ENCODE measurements at places on chromosomes 7 and 10.
A peak's percentile ranks its signal among the peaks of the same experiment; 100 is the strongest.

GRCh38 chr7:128102490-128103291 lies 71.5 kb upstream of the LRRC4 start:
- DNase-seq, result no peak

- DNase-seq, result no peak
Observed at GRCh38 chr10:124197371-124198124, 104.2 kb upstream of the CHST15 start.

GRCh38 chr7:132475669-132476116 lies 100.6 kb downstream of the PLXNA4 start:
- DNase-seq, result no peak

DNA sequence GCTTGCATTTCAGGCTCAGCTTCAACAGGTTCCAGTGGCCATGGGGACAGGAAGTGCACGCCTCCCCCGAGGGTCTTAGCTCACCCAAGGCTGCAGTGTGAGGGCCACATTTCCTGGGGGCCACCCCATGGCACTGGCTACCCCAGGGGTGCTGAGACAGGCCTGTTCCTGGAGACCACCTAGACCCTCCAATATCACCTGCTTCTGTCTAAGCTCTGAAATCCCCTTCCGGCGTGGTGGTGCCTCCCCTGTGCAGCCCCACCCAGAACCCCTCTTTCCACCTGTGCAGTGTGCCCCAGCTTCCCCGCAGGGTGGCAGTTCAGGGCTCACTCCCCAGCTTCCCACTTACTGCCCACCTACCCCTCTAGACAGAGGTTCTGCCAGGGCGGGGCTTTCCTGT lies 83.1 kb downstream of the ADARB2 start:
- DNase-seq, result no peak

DNA sequence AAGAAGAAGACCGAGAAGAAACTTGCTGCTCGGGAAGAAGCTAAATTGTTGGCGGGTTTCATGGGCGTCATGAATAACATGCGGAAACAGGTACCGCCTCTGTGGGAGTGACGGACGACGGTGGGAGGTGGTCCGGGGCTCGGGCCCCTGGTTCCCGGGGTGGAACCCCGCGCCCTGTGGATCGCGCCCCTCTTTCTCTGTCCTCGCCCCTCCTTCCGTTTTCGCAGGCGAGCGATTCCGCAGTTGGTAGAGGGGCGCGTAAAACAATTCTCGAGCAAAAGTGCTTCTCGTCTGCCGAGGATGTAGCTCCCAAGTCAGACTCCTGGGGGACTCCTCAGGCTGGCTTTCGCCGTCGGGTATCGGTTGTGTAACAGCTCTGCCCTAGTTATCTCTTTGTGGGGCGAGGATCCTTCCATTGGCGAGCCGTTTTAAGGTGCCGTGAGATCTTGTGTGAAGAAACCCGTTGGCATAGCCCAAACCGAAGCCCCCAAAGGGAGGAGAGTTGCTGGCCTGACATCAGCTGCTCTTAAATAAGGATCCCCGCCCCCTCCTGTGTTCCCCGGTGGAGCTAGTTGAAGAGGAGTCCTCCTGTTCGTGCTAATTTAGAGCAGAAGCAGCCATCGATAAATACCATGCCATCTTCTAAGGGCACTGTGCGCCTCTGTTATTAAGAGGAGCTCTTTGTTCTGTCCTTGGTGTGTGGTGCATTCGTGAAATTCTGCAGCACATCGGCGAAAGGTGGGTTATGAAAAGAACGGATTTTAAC lies 655 bp downstream of the KLHL7 start:
- peak; percentile 62 for DNase-seq

- no peak for DNase-seq
Observed at GRCh38 chr7:67990716-67991115, 994.1 kb downstream of the TYW1 start.

GRCh38 chr7:27996141-27996540 lies 184.5 kb downstream of the JAZF1 start:
- DNase-seq, result no peak

GRCh38 chr7:103962070-103962469 lies 27.4 kb downstream of the RELN start:
- no peak for DNase-seq

GRCh38 chr7:27031289-27032172 lies 64.3 kb downstream of the HOXA1 start:
- DNase-seq, result peak; percentile 78

GRCh38 chr10:11097686-11098085 lies 80.0 kb downstream of the CELF2 start:
- no peak for DNase-seq

DNA sequence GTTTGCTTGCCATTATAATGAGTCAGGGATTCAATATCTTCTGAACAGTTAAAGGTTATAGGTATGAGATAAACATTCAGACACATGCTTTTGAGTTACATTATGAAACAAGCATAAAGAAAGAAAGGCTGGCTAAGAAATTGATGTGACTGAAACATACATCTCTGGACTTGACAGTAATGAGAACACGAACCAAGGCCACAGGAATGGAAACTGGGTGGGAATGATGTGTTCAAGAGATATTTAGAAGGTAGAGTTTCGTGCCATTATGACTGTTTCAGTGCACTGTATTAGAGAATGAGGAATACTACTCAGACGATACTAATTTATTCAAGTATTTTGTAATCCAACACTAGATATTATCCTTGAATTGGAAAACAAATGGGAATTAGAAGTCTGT lies 332.1 kb upstream of the MAGI2 start:
- DNase-seq, result no peak

DNA sequence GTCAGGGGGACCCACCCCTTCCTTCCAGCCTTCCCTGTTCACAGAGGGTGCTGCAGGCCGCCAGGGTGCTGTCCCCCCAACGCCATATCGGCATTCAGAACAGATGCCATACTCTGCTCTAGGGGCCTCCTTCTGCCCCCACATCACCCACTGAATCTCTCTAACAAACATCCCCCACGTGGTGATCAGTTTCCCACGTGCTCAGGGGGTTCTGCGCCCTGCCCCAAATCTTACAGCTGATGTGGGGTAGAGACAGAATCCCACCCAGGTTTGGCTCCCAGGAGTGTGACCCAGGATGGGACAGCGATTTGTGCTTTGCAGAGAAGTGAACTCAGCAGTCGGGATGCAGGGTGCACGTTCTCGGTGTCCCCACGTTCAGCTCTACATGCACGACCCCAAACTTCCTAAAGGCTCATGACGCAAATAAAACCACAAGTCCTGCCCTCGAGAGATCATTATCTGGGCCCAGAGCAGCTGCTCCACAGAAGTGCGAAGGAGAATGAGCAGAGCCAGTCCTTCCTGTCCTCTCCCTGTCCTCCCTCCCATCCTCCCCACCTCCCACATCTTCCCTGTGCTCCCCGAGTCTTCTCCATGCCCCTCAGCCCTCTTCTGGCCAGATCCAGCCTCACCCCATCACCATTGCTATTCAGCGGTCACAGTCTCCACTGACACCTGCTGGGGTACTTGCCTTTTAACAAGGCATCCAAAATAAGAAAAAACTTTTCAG lies 423.4 kb downstream of the DNAJB6 start:
- peak; percentile 10 for DNase-seq

DNA sequence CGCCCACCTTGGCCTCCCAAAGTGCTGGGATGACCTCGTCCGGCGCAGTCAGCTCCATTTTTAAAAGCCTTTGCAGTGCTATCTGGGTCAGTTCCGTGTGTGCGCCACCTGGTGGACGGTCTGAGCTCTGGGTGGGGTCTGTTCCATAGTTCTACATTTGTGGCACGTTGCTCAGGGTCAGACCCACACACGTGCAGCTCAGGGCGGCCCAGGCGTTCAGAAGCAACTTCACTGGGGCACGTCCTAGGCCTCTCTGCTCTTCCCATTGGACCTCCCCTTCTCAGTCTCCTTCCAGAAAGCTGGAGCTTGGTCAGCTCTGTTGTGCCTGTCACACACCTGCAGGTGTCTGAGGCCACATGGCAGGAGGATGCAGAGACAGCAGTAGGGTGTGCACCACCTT lies 137.9 kb downstream of the DNAJB6 start:
- DNase-seq, result no peak

- DNase-seq, result no peak
Observed at GRCh38 chr10:86298501-86299001, 68.0 kb downstream of the GRID1 start.

- DNase-seq, result no peak
Observed at GRCh38 chr7:95963446-95963990, 191.2 kb downstream of the DYNC1I1 start.

DNA sequence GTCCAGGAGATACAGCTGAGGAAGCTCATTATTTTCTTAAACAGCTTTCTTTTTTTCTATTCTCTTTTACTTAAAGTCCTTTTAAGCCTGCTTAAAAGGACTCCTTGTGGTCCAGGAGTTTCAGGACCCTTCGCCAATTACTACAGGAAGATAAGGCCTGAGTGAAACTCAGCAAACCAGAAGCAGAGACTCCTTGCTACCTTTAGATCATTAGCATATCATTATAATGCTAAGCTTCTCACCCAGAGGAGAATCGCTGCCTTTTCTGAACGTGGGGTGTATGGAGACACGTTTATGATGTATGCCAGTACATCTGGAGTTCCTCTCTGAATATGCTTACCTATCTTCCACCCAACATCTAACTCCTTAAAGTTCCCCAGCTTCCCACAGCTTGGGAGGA lies 47.5 kb downstream of the ANKMY2 start:
- no peak for DNase-seq

DNA sequence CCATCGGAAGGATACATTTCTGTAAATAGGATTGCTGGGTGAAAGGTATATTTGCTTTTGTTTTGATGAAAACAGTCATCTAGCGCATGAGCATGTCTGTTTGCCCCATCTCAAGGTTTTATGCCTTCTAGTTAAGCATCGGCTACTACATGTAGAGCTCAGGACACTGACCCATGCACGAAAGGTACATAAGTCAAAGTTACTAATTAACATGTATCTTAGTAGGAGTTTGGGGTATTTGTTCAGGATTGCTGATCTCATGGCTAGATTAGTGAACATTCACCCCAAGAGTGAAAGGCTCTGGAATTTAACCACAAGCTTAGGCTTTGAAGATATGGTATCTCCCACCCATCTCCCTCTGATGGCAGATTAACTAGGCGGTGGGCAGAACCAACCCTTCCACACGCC lies 91.5 kb downstream of the RBM20 start:
- no peak for DNase-seq

DNA sequence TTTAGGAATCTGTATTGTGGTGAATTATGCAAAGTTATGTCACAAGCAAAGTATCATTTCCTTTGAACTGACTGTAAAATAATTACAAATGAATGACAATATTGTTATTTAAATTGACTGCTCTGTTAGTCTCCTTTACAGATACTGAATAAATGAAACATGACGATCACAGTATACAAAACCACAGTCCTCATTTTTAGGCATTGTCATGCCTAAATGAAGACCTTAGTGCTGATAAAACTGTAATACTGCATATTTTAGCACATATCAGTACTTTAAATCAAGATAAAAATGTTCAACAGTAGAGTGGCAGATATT lies 39.7 kb upstream of the FEZF1 start:
- no peak for DNase-seq

DNA sequence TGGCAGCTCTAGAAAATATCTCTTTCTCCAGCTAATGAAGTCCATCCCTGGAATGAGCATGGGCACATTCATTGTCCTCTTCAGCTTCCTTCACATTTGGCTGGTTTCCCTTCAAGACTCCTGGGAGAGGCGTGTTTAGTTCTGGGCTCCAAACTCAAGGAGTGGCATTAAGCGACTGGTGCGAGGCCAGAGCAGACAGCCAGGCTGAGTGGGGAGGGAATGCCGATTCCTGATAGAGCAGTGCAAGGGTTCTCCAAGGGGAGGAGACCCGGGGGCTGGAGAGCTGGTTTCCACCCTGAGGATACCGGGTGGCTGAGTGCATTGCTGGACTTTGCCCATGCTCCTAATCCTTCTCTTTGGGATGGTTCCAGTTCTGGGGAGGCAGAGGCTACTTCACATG lies 372.1 kb downstream of the RPS24 start:
- no peak for DNase-seq

- DNase-seq, result no peak
Observed at GRCh38 chr7:150982351-150982750, 4.2 kb upstream of the KCNH2 start.

DNA sequence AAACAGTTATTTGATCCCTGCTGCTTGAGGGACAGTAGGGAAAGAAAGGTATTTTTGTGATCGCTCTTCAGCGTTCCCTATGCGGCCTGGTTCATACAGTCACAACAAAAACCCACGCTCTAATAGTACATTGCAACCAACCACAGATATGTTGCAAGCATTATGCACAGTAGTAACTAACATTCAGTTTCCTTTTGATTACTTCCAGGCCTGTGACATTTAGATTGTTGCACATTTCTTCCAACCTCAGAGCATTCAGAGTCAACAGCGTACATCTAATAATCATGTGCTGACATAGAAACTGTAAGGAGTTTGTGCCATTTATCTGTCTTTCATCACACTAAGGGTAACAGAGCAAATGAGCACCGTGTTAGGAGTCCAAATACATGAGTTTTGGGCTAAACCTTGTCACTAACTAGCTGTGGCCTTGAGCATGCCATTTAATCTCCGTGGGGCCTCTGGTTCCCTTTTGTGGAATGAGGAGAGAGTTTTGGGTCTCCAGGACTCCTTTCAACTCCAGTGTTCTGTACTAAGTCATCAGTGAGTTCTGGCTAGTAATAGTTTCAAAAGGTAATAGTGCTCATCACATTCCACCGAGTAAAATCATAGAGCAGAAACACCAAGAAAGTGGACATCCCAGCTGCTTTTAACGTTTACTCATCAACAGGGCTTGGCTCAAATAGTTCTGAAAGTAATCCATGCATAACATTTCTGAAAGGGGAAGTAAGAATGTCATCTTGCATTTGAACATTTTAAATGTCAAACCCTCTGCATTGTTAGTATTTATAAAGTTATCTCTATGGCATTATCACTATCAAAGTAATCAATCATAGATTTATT lies 99.0 kb upstream of the FZD1 start:
- DNase-seq, result peak; percentile 77

DNA sequence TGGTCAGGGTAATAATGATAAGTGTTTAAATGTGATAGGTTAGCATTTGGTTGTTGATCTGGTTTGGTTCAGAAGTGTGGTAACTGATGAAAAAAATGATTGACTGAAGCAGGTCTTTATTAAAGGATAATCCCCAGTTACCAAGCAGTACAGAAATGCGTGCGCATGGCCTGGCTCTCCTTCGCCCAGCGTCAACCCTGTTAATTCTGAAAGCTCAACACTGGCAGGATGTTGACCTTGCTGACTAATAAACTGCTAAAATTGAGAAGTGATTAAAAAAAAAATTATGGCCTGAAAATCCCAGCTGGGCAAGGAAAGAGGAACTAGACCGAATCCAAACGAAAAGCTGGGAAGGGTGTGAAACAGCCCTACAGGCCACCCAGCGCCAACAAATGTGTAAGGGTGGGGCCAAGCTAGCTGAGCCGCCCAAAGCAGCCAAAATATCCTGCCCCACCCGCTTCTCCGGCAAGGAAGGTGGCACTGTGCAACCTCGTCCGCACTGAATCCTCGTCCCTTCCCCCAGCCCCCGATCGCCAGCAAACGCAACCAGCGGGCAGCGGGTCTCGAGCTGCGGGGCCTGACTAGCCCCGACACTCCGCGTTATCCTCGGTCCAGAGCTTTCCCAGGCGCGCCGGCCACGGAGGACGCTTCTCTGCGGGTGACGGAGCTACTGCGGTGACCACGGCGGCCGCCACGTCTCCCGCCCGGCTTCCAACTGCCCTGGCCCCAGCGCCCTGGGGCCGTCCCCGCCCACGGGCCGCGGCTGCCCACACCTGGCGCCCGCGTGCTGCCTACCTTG lies 561 bp downstream of the SHTN1 start:
- peak; percentile 91 for DNase-seq

- peak; percentile 62 for DNase-seq
Observed at GRCh38 chr10:92574548-92575261, 812 bp upstream of the IDE start.
